Effector memory CD4-positive, alpha-beta T cell (primary cell): ENCODE measurements at places on chromosomes 16 and 17.

GRCh38 chr16:87860553-87861299 lies 8.6 kb downstream of the SLC7A5 start:
- no peak for DNase-seq

- no peak for DNase-seq
Observed at GRCh38 chr16:3980253-3981111, 100.0 kb upstream of the CREBBP start.

- no peak for DNase-seq
Observed at GRCh38 chr16:30087181-30087898, 4.4 kb downstream of the TBX6 start.

DNA sequence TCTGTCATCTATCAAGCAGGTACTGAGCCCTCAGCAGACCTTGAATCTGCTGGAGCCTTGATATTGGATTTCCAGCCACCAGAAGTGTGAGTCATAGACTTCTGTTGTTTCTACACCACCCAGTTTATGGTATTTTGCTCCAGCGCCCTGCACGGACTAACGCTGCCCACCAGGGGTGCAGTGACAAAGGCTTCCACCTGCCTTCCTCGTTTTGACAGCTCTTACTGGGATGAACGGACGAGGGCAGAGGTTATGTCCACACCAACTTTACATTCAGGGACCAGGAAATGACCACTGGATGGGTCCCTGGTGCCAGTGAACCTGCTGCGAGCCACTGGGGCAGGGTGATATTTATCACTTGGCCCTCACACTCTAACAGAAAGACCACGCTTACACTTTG lies 66.6 kb upstream of the CBX4 start:
- DNase-seq: no peak

- no peak for DNase-seq
Observed at GRCh38 chr17:31535581-31535981, 144.1 kb downstream of the RAB11FIP4 start.

DNA sequence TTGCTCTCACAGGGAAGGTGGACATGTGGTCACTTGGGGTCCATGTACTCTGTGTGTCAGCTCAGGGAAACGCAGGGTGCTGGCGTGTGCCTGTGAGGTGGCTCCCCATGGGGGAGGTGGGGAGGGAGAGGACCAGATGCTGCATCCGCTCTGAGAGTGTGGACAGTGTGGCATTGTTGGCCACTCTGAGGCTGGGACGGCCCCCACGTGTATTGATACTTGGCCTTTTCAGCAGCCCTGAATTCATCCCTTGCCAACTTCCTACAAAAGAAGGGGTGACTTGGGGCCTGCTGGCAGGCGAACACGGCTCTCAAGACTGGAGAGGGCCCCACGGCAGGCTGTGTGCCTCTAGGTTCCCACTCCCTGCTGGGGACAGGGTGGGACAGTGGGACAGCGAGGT lies 120.1 kb downstream of the RAB11FIP4 start:
- DNase-seq: no peak

DNA sequence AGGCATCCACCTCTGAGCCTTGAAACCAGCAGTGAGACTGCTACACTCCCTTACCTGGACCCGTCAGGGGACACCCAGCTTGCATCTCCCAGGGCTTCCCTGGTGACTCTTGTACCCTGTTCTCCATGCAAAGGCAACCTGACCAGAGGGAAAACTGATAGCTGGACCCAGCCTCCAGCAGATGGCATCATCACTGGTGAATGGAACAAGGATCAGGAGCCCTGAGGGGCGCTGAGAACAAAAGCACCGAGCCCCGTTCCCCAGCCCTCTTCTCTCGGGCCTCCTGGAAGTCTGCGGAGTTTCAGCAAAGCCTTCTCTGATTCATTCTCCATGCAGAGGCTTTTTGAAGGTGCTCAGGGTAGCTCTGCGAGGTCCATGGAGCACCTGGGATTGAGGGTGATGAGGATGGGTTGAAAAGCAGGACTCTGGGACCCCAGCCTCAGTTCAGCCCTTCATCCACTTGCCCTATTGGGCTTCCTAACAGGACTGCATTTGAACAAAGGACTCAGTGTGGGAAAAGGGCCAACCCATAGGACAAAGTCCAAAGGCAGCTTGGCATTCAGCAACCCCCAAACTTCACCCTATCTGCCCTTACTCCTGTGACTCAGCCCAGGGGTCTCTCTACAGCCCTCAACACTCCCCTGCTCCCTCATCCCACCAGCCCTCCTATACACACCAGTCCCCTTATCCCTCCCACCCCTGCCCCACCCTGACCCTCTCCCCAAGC lies 45.0 kb upstream of the LHX1 start:
- DNase-seq: no peak

DNA sequence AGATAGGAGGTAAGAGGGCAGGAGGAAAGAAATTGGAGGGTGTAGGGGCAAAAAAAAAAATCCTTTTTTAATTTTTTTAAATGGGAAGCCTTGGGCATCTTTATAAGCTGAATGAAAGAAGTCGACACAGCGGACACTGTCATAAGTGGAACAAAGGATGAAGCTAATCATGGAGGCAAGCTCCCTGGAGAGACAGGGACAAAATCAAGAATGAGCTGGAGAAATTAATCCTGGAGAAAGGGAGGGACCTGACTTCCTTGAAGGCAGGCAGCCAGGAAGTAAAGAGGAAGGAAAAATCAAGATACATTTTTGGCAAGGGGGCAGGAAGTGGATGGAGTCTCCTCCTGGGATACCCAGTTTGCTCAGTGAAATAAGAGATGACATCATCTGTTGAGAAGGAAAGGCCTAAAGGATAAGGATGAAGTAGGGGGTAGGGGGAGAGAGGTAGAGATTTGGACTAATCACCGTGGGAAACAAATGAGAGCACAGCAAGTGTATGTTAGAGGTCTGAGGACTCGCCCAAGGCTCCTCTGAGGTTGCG lies 179.3 kb downstream of the SLC39A11 start:
- DNase-seq: no peak

DNA sequence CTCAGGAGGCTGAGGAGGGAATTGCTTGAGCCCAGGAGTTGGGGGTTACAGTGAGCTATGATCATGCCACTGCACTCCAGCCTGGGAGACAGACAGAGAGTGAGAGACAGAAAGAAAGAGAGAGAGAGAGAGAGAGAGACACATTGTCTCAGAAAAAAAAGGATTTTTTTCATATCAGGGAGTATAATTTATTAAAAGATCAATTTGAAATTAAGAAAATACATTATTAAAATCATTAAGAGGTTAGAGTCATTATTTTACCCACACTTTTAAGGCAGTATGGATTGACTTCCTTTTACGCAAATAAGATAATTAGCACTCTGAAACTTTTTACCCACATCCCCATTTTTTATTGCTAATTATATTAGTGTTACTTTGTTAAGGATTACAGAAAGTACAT lies 804.3 kb downstream of the CDH11 start:
- no peak for DNase-seq

GRCh38 chr17:28747051-28747691 lies 3.4 kb downstream of the TRAF4 start:
- no peak for DNase-seq

GRCh38 chr16:8568231-8568617 lies 22.1 kb downstream of the TMEM114 start:
- no peak for DNase-seq

GRCh38 chr17:79070266-79070880 lies 4.3 kb upstream of the ENGASE start:
- DNase-seq: no peak

GRCh38 chr16:51181503-51181811 lies 30.4 kb upstream of the SALL1 start:
- no peak for DNase-seq

- no peak for DNase-seq
Observed at GRCh38 chr16:55572439-55572838, 6.0 kb downstream of the CAPNS2 start.

DNA sequence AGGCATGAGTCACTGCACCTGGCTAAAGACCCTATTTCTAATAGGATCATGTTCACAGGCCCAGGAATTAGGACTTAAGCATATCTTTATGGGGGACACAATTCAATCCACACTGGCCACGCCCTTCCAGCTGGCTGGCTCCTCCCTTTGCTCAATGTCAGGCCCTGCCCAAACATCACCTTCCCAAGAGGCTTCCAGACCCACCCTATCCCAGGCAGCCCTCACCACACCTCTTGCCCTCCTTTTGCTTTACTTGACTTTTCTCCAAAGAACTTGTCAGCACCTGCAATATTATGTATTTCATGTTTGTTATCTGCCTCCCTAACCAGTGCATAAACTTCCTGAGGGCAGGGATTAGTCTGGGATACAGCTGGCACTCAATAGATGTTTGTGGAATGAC lies 109.6 kb upstream of the CDH5 start:
- DNase-seq: no peak

DNA sequence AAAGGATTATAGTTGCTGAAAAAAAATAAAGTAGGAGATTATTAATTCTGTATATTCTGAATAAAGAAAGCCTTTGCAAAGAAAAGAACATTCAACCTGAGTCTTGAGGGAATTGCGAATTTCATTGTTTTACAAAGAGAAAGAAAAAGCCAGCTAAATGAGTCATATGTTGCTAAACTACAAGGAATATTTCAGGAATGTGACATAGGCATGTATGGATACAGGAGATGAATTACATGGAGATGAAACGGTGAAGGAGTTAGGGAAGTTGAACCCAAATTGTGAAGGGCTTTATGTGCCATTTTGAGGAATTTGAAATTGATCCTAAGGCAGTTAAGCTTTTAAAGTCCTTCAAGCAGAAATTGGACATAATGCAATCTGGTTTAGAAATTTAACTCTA lies 177.3 kb upstream of the RBL2 start:
- DNase-seq: no peak

DNA sequence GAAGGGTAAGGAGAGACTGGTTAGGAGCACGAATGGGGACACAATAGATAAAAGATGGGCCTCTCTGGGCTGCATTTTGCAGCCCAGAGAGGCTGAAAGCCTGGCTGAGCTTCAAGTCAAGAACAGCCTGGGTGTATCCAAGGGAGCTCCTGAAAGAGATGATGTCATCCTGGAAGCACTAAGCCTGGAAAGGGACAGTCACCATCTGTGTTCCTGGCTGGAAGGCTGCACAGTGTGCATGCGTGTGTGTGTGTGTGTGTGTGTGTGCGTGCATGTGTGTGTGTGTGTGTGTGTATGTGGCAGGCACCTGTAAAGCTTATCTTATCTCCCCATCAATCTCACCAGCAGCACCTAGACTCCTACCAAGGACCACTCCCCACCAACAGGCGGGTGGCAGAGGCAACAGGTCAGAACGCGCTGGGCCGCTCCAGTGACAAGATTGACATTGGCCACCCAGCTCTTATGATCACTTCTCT lies 44.1 kb downstream of the COG7 start:
- DNase-seq: no peak

GRCh38 chr16:17804857-17805256 lies 334.1 kb upstream of the XYLT1 start:
- no peak for DNase-seq
